GOT3 (cell line): ENCODE measurements at places on chromosomes 1 and 21.

- DNase-seq = peak; percentile 97
These were observed 31.7 kb downstream of the TRIM11 start for GRCh38 chr1:228374711-228375577.

DNA sequence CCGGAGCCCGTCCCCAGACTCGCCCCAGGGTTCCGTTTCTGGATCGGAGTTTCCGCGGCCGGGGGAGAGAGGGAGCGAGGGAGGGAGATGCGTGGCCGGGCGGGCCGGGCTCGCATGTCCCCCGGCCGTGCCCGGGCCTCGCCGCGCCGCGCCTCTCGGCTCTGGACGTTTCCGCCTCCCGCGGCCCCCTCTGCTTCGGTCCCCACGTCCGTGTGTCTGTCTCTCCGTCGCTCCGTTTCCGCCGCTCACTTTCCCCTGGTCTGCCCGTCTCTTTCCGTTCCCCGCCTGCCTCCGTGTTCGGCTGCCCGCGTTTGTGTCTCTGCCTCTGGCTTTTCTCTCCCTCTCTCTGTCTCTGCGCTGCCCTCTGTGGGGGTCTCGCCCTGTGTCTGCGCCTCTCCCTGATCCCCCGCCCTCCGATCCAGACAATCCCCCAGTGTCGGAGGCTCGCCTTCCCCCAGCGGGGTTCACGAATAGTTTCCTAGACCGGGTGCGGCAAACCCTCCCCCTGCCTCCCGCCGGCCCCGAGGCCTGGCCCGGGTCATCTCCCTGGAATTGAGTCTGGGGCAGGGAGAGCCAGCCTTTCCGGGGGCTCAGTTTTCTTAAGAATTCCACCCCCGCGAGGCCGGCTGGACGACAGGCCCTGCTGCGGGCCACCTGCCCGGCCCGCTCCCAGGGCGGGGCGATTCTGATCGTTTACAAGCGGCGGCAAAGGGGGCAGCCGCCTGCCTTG, 735 bp downstream of the NBL1 start:
- no peak for DNase-seq

DNA sequence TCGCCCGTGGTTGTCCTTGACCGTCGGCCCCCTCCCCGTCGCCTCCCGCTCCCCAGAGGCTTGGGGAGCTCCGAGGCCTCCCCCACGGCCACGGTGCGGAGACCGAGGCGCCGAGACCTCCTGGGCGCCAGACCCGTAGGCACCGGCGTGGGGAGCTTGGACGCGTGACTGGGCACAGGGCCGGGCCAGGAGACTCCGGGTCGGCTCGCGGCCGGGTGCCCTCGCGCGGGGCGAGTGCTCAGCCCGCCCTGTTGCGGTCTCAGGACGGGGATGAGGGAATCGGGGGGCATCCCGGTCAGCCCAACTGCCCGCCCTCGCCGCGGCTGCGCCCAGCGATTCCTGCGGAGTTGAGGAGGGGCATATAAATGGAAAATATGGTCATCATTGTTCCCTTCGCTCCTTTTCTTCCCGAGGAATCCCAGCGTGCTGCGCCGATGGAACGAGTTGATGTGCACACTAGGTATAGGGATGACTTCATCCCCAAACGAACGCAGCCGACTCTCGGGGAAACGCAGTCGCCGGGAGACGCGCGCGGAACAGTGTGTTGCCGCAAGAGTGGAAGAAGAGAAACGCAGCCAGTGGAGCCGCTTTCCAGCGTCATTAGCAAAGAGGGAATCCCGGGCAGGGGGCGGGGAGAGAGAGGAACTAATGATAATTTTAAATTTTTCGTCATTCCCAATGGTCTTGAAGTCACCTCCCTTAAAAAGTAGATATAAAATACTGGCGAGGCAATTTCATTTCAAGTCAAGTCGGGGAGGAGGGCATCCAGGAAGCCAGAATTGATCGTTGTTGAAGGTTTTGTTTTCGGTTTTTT, 747 bp upstream of the ENAH start:
- peak; percentile 65 for DNase-seq

DNA sequence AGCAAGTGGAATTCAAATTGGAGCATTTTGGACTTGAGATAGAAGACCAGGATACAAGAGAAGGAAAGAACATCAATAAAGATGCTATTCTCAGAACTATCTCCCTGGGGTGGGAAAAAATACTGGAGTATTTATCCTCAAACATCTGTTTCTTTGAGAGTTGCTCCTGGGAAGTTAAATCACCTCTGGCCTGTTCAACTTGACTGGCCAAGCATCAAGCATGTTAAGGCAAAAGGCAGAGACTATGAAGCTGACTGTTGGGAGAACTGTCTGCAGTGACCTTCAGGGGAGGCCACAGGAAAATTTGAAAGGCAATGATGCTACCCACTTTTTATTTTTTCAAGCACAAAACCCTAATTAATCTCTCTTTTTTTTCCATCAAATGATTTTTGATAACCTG, 239.0 kb downstream of the NTNG1 start:
- DNase-seq = no peak

- DNase-seq = no peak
These were observed 18.7 kb downstream of the MFSD2A start for GRCh38 chr1:39973503-39974135.

- DNase-seq = no peak
These were observed 48.6 kb downstream of the PCNX2 start for GRCh38 chr1:233246965-233247364.

DNA sequence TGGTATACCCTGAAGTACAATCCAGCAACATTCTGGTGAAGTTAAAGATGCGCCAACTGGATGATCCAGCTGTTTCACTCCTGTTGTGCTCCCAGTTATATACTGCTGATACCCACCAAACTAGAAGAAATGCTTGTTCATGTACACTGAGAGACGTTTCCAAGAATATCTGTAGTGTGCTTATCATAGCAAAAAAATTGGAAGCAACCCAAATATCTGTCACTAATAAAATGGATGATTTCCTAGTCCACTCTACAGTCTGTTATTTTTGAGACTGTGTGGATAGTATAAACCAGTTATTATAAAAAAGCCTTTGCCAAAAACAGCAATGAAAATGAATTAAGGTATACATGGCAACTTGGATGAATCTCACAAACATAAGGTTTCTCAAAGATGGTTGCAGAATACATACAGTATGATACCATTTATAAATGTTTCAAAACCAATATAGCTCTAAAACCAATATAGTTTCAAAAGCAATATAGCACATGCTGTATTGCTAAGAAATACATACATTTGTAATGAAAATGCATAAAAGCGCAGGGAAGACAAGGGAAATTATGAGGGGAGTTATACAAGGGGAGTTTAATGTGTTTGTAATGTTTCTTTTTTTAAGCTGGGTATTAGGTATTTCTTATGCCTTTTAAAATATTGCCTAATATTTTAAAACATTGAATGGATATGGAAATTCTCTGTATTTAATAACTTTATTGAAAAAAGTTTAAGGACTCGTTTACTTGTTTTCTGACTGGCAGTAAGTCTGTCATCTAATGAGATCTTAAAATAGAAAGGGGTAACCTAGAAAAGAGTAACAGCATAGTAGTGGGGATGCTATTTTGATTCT, 36.5 kb downstream of the GPSM2 start:
- no peak for DNase-seq

GRCh38 chr1:37574834-37575480, 18.2 kb downstream of the DNALI1 start:
- DNase-seq = no peak

DNA sequence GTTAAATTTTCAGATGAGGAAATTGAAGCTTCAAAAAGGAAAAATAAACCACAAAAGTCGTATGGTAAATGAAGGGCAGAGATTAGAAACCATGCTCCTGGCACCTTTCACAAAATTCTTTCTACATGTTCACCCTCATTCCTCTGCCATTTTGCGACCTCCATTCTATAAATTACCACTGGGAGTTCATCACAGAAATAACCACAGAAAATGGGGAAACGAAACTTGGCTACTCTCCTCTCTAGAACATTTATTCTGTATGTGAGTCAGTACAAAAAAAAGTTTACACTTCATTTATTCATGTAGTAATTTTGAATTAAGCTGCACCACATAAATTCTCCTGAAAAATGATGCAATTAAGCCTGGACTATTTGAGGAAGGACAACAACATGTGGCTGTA, 320.9 kb upstream of the C1orf87 start:
- no peak for DNase-seq

GRCh38 chr21:32698971-32699693, 28.7 kb downstream of the SYNJ1 start:
- DNase-seq = no peak

- DNase-seq = no peak
These were observed 133.2 kb upstream of the BARHL2 start for GRCh38 chr1:90850181-90850897.

GRCh38 chr1:43913051-43913501, 20.5 kb upstream of the ARTN start:
- no peak for DNase-seq

DNA sequence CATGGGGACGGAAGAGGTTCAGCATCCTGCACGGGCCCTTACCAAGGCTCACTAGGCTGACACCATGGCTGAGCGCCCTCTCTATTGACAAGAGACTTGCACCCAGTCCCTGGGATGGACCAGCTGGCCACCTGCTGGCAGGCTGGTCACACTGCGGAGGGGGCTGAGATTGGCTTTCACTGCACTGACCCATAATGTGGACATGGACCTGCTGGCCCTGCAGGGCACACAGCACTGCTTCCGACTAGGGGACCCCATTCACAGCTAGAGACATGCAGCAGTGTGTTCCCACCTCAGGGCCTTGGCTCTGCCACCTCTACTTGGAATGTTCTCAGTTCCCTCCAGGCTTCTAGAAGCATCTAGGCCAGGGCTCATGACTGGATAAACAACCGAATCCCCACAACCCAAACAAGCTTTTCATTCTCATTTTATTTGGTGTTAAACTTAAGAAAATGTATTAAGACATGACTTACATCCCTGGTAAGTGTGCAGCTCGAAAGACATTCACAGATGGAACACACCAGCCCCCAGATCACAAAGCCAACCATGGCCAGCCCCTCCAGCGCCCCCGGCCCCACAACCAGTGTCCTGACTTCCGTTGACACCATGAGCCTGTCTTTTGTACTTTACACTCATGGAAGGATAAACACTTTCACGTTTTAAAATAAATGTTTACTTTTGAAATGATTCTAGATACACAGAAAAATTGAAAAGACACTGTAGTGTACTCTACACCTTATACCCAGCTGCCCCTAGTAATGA, 9.3 kb upstream of the SRARP start:
- DNase-seq = peak; percentile 20

- peak; percentile 27 for DNase-seq
These were observed 85.8 kb upstream of the RGS1 start for GRCh38 chr1:192489748-192490147.

DNA sequence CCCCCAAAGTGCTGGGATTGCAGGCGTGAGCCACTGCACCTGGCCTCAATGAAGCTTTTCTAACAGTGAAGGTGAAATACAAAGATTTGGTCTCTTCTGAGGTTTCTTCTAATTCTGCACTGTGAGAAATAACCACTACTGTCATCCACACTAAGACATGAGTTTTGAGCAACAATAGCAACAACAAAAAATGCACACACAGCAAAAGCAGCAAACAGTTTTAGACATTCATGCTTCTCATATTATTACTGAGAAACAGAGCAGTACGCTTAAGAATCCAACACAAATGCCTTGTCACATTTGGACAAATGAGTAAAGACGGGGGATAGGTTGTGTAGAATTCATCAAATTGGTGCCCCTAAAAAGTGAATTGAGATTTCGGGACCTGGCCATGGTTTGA, 116.4 kb downstream of the SIM2 start:
- DNase-seq = no peak

GRCh38 chr1:162406811-162407210, 5.1 kb downstream of the SH2D1B start:
- DNase-seq = no peak
